ENCODE measurements at places on chromosomes 4 and X.
A peak's percentile ranks its signal among the peaks of the same experiment; 100 is the strongest.

DNA sequence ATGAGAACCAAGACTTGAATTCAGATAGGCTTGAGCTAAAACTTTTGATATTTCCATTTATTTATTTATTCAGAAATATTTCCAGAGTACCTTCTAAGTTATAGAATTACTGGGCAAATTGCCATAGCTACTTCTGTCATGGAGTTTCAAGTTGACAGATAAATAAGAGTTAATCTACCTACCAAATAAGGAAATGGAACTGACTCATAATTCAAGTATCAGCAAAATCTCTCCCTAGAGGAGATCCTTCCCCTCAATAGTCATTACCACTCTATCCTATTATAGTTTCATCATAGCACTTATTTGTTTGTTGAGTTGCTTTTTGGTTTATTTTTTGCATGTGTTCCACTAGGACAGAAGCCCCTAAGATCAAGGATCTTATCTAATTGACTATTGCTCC lies 48.8 kb upstream of the CCSER1 start:
- no peak for DNase-seq

- no peak for DNase-seq
These were observed 9.6 kb downstream of the ODAPH start for GRCh38 chr4:75565481-75565880.

GRCh38 chrX:94662689-94663088 lies 988.7 kb downstream of the FAM133A start:
- DNase-seq = no peak

DNA sequence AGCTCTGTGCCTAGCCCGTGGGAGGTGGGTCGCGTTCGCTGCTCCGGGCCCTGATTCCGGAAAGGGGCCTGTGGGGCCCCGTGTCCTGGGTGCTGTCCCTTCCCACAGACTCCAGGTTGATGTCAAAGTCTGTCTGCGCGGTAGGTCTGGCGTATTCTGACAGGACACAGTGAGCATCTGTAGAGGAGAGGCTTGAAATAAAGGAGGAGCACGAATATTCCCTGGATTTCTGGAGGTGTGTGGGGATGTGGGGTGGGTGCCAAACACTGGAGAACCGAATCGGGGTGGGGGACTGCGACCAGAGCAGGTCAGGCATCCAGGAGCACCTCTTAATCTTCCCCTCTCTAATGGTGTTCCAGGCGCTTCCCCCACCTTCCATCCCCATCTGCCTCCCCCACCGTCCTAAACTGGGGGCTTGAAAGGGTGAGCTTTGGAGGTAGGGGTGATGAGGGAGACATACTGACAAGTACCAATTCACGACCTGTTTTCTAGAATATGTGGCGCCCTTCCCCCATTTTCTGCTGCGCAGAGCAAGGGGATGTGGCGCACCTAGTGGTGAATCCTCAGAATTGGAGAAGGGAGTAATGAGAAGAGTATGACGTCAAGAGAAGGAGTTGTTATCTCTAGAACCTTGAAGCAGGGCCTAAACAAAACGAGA lies 877 bp downstream of the GPRASP1 start:
- peak; percentile 30 for DNase-seq

- DNase-seq = peak; percentile 64
These were observed 249.3 kb upstream of the PRKX start for GRCh38 chrX:3962511-3963311.

DNA sequence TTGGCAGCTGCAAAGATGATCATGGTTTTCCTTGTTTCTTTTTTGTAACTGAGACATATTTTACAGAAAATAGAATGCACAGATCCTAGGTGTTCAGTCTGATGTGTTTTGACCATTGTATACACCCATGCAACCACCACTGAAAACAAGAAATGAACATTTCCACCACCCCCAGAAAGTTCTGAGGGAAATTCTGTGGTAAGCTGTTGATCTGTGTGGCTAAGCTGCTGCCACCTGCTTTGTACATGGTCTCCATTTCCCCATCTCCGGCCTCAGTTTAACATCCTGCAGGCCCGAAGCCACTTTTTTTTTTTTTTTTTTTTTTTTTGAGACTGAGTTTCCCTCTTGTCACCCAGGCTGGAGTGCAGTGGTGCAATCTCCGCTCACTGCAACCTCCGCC lies 65.3 kb downstream of the NYX start:
- no peak for DNase-seq

GRCh38 chr4:3384391-3384770 lies 57.4 kb upstream of the HGFAC start:
- no peak for DNase-seq

GRCh38 chrX:135463937-135464336 lies 42.2 kb downstream of the SMIM10L2A start:
- DNase-seq = no peak

DNA sequence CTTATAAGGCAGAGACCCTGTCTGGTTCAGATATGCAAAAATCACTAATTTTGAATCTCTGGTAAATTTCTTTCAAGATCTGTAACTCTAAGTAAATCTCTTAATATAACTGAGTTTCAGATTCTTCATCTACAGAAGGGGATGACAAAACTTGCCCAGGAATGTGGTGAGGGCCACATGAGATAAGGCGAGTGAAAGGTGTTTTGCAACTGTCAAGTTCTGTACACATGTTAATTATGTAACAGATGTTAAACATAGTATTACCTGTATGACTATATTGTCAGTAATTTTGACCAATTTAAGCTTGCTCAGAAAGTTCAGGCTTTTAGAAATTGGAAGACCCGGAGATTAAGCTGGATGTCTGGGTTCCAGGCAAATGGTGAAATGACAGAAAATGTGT lies 549 bp upstream of the GLRB start:
- DNase-seq = no peak

- no peak for DNase-seq
These were observed 72.3 kb downstream of the PRKG2 start for GRCh38 chr4:81142744-81143143.

GRCh38 chr4:22192084-22192511 lies 243.5 kb upstream of the KCNIP4 start:
- peak; percentile 23 for DNase-seq

- no peak for DNase-seq
These were observed 33.5 kb downstream of the MAPK10 start for GRCh38 chr4:86326400-86326799.

GRCh38 chr4:42607011-42607726 lies 49.7 kb downstream of the ATP8A1 start:
- DNase-seq = no peak

GRCh38 chr4:76854858-76855257 lies 43.1 kb downstream of the SOWAHB start:
- no peak for DNase-seq

DNA sequence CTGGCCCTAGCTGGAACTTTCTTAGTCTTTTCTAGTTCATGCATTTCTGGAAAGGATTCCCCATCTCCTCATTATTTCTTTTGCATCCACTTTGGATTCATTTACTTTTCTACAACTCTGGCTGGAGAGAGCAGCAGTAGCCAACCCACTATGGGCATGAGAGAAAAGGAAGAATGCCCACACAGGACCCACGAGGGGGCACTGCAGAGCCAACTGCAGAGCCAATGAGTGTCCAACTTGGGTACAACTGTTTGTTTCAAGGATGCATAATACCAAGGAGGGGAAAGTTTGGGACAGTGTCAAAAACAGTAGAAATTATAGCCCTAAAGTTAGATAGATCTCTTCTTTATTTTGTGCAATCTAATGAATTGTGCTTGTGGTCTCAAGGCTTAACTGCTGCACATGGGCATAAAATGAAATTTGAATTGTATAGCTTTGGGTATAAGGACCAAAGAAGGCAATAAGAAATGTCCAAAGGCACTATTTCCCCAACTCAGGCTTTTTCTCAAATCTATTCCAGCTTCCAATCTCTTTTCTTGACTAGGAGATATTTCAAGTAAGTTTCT lies 230.6 kb downstream of the NSUN7 start:
- DNase-seq = peak; percentile 28

- peak; percentile 16 for DNase-seq
These were observed 44.0 kb downstream of the SERTM2 start for GRCh38 chrX:111555406-111555958.

DNA sequence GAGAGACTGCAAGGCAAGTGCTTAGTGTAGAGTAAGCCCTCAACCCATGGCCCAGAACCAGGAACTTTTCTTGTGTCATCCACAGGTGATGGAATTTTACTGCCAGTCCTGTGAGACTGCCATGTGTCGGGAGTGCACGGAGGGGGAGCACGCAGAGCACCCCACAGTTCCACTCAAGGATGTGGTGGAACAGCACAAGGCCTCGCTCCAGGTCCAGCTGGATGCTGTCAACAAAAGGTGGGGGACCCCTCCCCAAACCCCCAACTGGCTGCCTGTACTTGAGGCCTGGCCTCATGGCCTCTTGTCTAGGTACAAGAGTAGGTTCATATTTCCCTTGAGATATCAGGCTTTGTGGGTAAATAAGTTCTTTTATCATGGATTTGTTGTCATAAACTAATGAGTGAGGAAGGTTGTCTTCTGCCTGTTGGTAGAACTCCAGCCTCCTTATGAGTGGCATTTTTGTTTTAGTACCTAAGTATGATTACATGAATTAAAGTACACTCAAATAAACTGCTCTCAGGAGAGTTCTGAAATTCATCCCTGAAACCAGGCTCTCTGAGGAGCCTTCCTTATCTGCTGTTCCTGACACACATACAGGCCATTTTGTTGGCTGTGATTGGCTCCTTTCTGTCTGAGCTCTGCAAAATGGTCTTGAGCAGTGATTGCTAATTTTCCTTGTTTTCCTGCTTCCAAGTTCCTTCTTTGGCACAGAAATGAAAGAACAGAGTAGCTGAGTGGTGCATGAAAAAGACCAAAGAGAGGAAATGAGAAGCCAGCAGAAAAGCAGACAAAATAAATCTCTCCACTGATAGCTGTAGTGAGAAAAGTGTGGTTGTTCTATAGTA lies 51.4 kb upstream of the MND1 start:
- DNase-seq = no peak

GRCh38 chr4:4899202-4899925 lies 39.9 kb downstream of the MSX1 start:
- no peak for DNase-seq

DNA sequence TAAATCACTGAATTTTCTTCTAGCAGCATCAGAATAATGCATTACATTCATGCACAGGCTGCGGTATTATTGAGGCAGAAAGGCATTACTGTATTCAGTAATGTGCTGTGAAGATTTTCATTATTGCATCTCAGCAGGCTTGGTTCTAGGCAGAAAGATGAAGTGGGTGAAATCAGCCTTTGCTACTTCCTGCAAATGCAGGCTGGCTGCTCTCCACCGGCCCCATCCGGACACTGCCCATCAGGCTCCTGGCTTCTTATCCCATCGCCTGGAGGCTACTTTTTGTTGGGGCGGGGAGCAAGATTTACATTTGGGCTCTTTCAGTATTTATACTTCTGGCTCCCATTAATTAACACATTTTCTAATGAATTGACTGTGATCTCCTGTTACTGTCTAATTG lies 117.8 kb downstream of the FRAS1 start:
- no peak for DNase-seq

GRCh38 chrX:109393859-109394258 lies 88.0 kb downstream of the GUCY2F start:
- no peak for DNase-seq

GRCh38 chr4:40934676-40935075 lies 184.9 kb downstream of the NSUN7 start:
- no peak for DNase-seq

- DNase-seq = peak; percentile 53
These were observed 42.8 kb downstream of the IL21 start for GRCh38 chr4:122577808-122578781.

DNA sequence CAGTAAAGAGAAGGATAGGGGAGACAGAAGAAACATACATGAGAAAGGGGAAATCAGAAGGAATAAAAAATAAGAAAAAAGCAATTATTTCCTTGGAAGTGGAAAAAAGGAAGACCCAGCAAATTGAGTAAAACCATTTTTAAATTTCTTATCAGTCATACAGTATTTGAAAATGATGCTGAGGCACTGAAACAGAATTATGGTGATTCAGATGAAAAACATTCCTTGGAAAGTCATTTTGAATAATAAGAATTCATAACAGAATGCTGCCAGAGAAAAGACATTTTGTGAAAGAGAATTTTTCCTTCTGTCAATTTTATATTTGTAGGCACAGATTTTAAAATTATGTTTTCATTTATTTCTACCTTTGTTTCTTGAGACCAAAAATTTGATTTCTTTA lies 895.5 kb upstream of the EPHA5 start:
- DNase-seq = peak; percentile 21

- no peak for DNase-seq
These were observed 71.3 kb downstream of the LRBA start for GRCh38 chr4:150943818-150944217.

DNA sequence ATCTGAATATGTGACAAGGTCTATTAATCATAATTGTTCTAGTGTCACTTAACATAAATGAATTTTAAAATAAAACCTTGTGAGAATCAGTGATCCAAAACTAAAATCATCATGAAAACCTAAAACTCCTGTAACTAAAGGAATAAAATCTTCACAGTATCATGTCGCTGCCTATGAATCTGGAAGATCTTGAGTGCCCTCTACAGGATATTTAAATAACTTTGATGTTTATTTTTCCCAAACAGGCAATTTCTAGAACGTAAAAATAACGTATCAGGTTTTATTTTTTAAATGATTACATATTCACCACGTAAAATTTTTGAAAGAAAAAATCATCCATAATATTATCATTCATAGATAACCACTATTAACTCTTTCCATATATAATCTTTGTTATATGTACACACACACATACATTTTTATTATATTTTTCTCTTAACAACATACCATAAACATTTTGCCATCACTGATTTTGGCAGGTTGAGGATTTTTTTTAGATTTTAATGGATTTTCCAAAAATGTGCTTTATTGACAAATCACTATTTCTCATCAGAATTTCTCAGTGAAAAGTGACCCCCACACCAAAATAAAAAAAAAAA lies 79.6 kb downstream of the COMMD8 start:
- DNase-seq = peak; percentile 45

- DNase-seq = no peak
These were observed 32.2 kb downstream of the ZCCHC12 start for GRCh38 chrX:118855681-118856310.

- no peak for DNase-seq
These were observed 20.0 kb upstream of the FTHL17 start for GRCh38 chrX:31091819-31092218.

GRCh38 chrX:106144755-106145639 lies 23.1 kb upstream of the PWWP3B start:
- peak; percentile 14 for DNase-seq

All from astrocyte of the hippocampus (primary cell).